ENCODE measurements at places on chromosomes 13 and 19. TPM values are rescaled to one million over a fixed set of nuclear protein-coding genes. Genes with fewer than 3 reads are reported as not detected.

KANK2 gene
- 326 TPM for total RNA-seq

TIMM13 gene
- 87.7 TPM for total RNA-seq

LAIR2 gene
- total RNA-seq: not detected

LHB gene
- total RNA-seq: not detected

ANKRD27 gene
- total RNA-seq: 18.0 TPM

CLC gene
- total RNA-seq: not detected

DNA sequence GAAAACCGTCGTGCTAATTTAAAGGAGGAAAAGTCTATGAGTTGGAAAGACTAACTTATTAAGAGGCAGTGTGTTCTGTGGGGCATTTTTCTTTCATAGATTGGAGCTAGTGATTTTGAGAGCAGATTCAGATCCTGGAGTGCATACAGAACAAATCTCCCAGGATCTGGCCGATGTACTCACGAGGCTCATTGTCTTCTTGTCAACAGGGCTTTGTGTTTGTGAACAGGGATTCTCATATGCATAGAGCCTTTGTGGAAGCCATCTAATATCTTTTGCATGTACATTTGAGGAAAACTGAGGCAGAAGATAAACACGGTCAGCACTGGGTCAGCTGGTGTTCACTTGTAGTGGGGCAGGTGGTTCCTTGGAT is 482.9 kb upstream of the TSHZ3 start:
- DNase-seq: no peak

- no peak for DNase-seq
These were observed 16.7 kb downstream of the KLF5 start for GRCh38 chr13:73075546-73075945.

Data from left ventricle myocardium inferior (tissue), 1 donor.